ENCODE measurements at places on chromosomes 13 and 19.

DNA sequence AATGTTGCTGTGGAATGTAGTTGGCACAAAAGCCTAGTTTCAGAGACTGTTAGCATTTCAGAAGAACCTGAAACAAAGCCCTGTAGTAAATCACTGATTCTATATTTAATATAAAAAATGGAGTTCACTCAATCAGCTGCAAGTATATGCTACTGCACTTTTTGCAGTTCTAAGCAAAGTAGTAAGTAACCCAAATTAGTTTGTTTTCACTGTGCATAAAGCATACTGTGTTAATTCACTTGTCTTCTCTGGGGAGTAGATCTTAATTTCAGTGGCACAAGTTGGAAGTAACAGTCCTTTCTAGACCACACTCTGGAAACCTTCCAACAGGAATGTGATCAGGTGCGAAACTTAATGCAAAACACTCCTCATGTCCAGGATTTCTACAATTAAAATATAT, 139.3 kb downstream of the DACH1 start:
- DNase-seq = no peak

- no peak for DNase-seq
Measured at GRCh38 chr13:37014609-37015008, 14.0 kb downstream of the EXOSC8 start.

GRCh38 chr13:40472427-40473220, 193.8 kb downstream of the FOXO1 start:
- DNase-seq = no peak

DNA sequence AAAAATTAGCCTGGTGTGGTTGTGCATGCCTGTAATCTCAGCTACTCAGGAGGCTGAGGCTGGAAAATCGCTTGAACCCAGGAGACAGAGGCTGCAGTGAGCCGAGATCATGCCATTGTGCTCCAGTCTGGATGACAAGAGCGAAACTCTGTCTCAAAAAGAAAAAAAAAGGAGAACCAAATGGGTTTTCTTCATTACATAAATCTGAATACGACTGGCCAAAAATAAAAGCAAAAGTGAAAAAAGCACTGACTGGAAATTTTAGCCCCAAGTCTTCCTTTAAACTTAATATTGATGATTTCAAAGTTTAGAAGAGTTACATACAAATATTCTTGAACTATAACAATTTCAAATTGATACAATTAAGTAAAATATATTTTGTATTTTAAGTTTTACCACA, 249.5 kb upstream of the STARD13 start:
- DNase-seq = no peak

GRCh38 chr13:47112903-47113299, 216.0 kb upstream of the HTR2A start:
- DNase-seq = no peak

- no peak for DNase-seq
Measured at GRCh38 chr19:1516395-1516753, 3.6 kb upstream of the ADAMTSL5 start.

DNA sequence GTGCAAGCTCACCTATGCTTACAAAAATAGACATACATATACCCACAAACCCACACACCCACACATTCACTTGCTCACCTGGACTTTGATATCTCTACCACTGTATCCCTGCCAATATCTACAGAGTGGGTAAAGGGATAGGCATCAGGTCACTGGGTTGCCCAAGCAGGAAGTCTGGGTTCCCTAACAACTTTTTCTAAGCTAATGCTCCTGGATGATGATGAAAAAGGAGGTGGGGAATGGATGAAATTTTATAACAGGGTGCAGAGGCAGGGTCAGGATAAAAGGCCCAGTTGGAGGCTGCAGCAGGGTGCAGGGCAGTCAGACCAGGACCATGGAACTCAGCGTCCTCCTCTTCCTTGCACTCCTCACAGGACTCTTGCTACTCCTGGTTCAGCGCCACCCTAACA, at the start of gene CYP2B6:
Gene CYP2B6, plus strand, starts transcription at position 311 of the 410 bp plus-strand sequence. Its CDS starts 24 bp downstream, at position 335.
- DNase-seq = no peak

- DNase-seq = no peak
Measured at GRCh38 chr13:23557733-23558132, 12.5 kb upstream of the TNFRSF19 start.

- DNase-seq = no peak
Measured at GRCh38 chr19:7483720-7484201, 5.1 kb downstream of the PEX11G start.

DNA sequence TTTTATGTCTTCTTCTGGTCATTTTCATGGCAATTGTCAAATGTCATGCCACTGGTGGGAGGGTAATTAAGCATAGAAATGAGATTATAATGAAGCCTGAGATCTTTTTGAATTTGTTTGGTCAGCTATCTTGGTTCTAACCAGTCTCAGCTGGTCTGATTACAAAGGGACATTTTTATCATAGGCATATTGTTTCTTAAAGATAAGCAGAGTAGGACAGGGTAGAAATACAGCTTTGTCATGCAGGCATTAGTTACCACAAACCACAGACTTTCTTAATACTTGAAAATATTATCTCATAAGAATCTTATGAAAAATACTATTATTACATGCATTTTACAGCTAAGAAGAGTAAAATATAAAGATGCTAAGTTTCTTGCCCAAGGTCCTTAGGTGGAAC, 1761.5 kb downstream of the PCDH9 start:
- DNase-seq = no peak

DNA sequence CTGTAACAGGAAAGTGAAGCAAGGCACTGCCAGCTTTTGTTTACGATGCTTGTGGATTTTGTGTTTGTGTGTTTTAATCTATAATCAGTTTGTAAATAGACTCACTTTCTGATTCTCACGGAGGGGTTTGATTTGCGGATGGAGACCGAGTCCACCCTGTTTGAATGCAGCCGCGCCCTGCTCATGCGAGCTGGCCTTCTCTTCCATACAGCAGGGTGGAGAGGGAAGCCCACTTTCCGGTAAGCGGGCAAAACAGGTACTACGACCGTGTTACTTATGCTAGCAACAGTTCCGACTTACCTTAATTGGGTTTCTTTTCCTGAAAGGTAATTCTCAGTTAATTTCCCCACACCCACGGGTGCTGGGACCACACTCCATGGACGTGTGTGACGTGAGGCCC, 33.1 kb downstream of the ADPRHL1 start:
- DNase-seq = no peak
